CD4-positive, alpha-beta memory T cell (primary cell): ENCODE measurements at places on chromosomes 5 and 9.

- H3K4me3 ChIP-seq: no peak overlapping the region
- H3K27ac ChIP-seq: no peak overlapping the region
- H3K4me1 ChIP-seq: peaks cover 10% of the 10 kb centered on the region
- no peak for DNase-seq
- H3K36me3 ChIP-seq: no peaks in the 10 kb centered on the region
These were observed 1173.4 kb upstream of the ACO1 start for GRCh38 chr9:31210978-31211570.

GRCh38 chr5:38500573-38501260 is 55.7 kb downstream of the LIFR start:
- no peaks in the 10 kb centered on the region for H3K4me1 ChIP-seq
- H3K27ac ChIP-seq: no peak overlapping the region
- H3K36me3 ChIP-seq: no peaks in the 10 kb centered on the region
- no peak for DNase-seq

DNA sequence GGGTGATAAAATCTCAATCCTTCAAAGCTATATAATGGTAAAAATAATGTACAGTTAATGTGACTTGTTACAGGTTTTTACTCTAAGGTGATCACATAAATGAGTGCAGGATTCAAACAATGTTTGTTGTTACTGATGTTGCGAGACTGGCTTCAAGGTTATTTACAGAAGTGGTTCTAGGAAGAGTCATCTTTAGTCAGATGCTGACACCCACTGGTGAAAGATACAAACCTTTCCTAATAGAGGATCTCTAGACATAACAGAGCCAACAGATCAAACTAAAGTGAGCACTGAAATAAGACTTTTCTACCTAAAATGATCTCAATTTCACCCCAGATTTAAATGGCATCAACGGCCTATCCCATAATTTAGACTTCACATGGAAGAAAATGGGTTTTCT is 20.2 kb downstream of the ARSB start:
- no peak for DNase-seq
- no peak overlapping the region for H3K4me3 ChIP-seq
- H3K36me3 ChIP-seq: no peaks in the 10 kb centered on the region
- no peaks in the 10 kb centered on the region for H3K4me1 ChIP-seq
- H3K27ac ChIP-seq: no peak overlapping the region

- no peak overlapping the region for H3K4me3 ChIP-seq
- H3K27ac ChIP-seq: no peak overlapping the region
- H3K27me3 ChIP-seq: no peaks in the 10 kb centered on the region
- H3K4me1 ChIP-seq: no peaks in the 10 kb centered on the region
- no peaks in the 10 kb centered on the region for H3K36me3 ChIP-seq
These were observed 27.6 kb downstream of the TPD52L3 start for GRCh38 chr9:6355728-6356127.
